ENCODE measurements at places on chromosomes 13 and 19. TPM values are rescaled to one million over a fixed set of nuclear protein-coding genes. Genes with fewer than 3 reads are reported as not detected.

C13orf46 gene
- total RNA-seq, result under 0.01 TPM

GRCh38 chr13:35995136-35995535 lies 136.0 kb downstream of the DCLK1 start:
- DNase-seq, result no peak

DNA sequence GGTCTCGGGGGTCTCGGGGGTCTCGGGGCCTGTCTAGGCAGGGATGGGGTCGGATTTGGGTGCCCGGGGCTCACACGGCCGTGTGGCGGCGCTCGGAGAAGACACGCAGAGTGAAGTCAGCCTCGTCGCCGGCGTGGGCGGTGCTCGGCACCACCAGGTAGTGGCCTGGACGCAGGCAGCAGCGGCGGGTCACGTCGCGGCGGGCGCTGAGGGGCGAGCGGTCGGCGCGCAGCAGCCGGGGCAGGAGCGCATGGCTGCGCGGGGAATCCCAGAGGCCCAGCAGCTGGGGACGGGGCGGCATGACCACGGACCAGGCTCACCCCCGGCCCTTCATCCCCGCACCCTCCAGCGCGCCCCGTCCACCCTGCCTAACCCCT lies 8.2 kb downstream of the CAPN12 start:
- no peak for DNase-seq

DNA sequence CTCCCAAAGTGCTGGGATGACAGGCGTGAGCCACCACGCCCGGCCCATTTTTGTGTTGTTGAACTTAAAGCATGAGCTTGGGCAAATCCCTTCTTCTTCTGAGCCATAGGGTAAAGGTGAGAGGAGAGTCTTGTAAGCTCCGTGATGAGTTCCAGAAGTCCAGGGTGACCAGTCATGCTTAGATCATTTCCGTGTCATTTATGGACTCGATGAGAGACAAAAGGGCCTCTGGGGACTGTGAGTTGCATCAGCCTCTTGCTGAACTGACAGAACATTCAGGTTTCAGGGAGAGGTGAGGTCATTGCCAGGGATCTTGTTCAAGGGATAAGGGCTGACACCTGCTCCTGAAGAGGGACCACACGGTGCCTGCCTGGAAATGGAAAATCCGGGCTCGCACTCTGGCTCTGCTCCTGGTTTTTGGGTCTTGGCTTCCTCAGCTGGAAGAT lies 53.6 kb downstream of the GADD45B start:
- no peak for DNase-seq

Data from frontal cortex (tissue), 4 donors.